ENCODE measurements at places on chromosomes 4 and X.

DNA sequence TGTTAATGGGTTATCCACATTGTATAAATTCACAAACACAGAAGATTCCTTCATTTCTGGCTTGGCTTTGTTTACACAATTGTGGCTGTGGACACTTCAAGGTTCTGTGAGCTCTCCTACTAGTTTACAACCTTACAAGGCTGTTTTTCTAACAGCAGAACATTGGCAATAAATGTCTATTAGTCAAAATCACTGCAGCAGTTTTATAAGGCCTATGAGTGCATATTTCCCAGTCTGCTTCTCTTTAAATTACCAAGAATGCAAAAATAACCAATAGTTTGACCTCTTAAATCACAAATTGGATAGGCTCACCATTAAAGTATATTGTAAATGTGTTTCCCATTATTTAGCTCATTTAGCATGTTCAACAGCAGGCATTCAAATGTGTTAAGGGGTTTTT is 239.2 kb downstream of the DKK2 start:
- DNase-seq = no peak

- no peak for DNase-seq
Observed at GRCh38 chrX:151227627-151228026, 51.2 kb downstream of the GPR50 start.

- DNase-seq = no peak
Observed at GRCh38 chr4:7786040-7786439, 153.6 kb downstream of the AFAP1 start.

GRCh38 chrX:39805022-39805421 is 292.7 kb downstream of the BCOR start:
- DNase-seq = no peak

DNA sequence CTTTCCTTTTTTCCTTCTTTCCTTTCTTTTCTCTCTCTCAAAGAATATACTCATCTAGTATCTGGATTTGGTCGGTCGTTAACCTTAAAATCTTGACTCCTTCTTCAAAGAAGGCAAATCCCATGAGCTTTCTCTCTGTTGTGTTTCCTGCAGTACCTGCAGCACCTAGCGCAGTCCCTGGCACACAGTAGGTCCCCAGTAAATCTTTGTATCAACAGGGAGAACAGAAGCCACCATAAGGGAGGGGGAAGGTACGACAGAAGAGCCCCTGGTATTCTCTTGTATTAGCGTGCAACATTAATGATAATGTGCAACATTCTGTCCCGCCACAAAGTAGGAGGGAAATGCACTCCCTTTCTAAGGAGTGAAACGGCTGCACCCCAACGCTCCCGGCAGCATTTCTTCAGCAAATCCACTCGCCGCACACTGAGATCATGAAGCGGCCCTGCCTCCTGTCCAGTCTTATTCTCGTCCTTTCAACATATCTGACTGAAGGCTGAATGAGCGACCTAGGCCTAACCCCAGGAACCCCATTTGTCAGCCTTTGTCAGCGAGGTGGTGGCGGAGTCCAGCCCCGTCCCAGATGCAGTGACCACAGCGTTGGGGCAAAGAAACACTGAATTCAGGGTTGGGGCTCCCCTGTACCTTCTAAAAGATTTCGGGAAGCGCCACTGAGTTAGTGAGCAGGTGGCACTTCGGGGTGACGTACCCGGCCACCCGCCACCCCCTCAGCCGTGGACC is 133.7 kb downstream of the AMELX start:
- no peak for DNase-seq

DNA sequence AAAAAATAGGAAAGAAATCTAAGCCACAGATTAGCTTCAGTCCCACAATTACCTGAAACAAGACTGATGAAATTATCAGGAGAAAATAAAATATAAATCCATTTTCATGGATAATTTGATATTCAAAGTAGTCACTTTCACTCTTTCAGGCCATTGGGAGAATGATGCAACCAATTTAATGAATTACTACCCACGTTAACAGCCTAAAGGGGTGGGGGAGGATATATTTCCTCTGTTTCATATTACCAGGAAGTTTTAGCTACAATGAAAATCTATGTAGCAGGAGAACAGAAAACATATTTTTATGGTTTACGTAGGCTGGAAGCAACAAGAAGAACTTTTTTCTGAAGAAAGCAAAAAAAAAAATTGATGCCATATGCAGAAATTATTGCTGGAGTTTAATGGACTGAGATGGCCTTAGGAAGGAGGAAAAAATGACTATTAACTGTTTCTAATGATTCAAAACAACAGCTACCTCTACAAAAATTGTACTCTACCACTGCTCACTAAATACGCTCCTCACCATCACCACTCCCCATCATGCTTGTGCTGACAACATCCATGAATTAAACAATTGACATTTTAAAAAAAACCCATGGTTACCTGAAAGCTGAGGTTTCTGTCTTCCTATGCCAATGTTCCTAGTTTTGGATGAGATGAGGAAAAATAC is 100.9 kb downstream of the CXXC4 start:
- DNase-seq = no peak

GRCh38 chr4:160251522-160252170 is 1148.8 kb downstream of the RAPGEF2 start:
- DNase-seq = no peak

DNA sequence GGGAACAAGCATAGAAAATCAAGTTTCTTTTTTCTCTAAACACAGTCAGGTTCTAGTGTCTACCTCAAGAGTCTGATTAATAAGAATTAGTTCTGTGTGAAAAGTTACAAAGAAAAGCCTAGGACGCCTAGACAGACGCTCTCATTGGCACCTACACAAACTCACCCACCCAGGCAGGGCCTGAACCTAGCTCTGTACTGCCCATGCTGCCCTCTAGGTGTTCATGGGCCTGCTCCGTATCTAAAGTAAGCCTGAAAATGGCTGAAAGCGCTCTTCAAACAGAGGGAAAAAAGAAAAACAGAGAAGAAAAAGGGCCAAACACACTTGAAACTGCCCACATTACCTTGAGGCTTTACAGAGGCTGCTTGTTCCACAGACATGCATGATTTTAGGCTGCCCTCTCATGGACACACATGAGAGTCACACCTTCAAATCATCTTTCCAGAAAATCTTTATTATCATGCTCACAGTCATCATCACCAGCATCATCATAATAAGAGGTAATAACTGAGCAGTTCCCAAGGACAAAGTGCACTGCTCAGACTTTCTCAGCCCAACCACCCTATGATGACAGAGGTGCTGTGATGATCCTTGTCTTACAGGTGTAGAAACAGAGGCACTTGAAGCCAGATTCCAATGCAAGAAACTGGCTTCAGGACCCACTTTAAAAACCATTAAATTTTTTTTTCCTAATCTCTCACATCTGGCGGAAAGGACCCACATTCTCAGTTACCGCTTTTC is 49.6 kb downstream of the MAP7D2 start:
- no peak for DNase-seq

DNA sequence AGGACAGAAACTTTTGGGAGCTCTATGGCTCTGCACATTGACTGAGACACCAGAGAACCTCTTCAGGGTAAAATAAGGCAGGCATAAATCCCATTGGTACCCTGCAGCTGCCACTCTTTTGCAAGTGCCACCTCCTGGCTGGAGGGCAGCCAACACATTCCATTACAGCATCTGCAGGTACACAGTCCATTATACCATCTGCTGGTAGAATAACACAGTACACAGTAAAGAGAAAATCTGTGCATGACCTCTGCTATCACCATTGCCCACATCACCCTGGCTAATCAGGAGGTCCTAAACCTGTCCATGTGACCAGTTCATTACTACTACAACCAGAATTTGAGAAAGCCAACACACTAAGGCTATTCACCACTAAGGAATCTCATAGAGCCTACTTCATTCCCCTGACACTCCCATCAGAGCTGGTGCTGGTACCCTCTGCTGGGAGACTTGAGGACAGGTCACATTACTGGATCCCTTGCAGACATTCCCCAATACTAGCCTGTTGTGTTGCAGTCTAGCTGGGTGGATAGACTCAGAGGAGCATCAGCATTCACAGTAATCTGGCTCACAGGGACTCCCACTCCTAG is 176.2 kb upstream of the TACR3 start:
- no peak for DNase-seq

GRCh38 chrX:148498067-148498466 is 2.4 kb upstream of the AFF2 start:
- no peak for DNase-seq

DNA sequence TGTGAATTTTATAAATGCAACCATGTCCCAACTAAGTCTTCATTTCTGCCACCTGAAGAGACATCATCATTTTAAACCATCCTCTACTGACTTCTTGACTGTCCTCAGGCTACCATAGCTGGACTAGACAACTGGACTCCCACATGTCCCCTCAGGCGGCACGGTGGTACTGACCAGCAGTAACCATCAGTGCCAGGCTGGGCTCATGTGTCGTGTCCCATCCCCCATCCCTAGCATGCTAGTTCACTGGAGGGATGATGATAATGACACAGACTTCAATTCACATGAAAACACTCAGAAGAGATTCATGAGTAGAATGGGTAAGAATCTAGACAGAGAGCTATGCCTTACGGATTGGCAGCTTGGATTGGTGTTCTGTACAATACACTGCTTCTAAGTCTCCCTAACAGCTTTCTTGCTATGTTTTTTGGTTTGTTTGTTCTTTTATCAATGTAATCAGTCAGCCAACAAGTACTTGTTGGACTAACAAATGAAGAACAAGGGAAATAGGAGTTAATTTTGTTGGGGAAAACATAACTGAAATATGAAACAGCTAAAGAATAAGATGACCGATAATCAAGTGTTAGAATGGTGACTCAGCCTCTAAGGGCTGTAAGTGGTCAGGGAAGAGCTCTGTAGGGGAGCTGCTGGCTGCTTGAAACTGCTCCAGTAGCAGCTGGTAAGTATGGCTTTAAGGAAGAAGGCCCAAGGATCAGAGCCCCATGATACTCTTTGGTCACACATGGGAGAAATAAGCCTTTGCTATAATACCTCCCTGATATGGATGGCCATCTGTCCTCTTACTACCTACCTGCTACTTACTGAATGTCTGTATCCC is 10.3 kb downstream of the ZDHHC9 start:
- DNase-seq = no peak

DNA sequence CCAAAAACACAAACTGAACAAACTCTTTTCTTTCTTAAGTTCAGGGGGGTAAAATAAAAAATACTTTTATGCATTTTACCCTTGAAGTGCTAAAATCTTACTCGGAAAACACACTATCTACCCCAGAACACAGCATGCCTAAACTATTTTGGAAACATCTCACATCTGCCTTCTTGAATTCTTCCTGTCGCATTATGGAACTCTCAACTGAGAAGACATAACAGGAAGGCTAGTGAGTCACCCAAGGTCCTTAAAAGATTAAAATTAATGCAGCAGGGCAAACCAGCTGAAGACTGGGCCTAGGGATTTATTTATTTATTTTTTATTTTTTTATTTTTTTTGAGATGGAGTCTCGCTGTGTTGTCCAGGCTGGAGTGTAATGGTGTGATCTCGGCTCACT is 208.2 kb downstream of the APBB2 start:
- no peak for DNase-seq

DNA sequence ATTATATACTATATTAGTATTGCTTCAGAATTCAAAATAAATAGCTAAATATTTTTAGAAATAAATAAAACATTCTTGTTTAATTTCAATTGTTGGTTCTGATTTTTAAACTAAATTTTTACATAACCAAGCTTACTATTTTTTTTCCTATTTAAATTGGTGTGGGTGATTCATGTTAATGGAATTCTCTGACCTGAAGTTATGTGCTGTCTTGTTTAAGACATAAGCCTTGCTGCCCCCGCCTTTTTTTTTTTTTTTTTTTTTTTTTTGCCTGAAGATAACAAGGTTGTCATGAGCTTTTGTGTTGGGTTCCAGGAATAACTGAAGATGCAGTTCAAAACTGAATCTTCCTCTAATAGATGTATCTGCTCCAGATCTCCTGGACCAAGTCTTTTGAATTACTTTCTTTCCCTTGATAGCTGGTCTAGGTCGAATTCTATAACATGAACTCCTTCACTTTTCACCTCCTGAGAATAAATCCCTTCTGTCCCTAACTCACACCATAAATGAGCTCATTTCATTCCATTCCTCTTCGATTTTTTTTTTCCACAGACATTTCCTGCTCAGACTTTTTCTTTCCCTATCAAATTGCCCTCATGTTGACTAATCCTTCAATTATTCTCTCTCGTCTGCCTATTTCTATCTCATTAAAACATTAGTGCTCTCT is 261.5 kb upstream of the FTHL17 start:
- no peak for DNase-seq

DNA sequence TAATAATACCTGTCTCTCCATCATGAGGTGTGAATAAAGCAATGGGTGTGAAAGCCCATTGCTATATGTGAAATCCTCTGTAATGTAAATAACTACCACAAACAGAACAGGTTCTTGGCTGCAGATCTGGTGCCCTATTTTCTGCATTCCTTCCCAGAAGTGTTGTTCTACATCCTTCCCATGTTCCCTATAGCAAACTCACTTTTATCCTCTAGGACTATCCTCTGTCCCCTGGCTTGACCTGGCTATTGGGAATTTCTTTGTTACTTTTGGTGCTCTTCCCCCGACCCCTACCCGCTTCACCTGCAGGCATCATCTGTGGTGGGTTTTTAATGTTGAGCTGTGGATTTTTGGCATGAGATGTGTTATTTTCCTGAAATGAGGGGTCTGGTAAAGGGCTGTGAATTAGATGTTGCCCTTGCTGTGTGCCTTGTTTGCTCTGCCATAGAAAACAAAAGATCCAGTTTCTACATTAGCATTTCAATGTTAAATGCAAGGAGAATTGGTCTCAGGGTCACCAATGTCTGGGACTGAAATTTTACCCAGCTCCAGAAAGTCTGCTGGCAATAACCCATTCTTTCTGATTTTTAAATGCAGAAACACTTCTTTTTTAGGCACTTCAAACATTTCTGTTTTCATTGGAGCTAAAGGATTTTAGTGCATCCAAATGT is 13.6 kb upstream of the FREM3 start:
- DNase-seq = no peak

GRCh38 chr4:146073517-146073916 is 102.0 kb upstream of the LSM6 start:
- DNase-seq = no peak

DNA sequence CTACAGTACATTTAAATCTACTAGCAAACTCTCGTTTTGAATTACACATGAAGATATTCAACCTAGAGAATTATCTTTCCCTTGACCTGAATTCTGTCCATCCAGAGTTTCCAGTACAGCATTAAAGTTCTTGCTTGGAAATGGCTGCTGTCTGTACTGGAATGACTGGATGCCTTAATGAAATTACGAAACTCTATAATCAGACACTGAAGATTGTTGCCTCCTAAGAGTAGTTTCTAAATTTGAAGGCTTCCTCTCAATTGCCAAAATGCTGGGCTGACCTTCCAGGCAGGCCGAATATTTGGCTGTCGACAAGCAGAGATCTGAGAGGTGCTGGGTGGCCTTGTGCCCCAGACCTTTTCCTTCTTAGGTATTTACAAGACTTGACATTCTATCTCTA is 215.1 kb upstream of the GPC4 start:
- DNase-seq = no peak
